ENCODE measurements at places on chromosomes 12 and 14. TPM values are rescaled to one million over a fixed set of nuclear protein-coding genes. Genes with fewer than 3 reads are reported as not detected.

DNA sequence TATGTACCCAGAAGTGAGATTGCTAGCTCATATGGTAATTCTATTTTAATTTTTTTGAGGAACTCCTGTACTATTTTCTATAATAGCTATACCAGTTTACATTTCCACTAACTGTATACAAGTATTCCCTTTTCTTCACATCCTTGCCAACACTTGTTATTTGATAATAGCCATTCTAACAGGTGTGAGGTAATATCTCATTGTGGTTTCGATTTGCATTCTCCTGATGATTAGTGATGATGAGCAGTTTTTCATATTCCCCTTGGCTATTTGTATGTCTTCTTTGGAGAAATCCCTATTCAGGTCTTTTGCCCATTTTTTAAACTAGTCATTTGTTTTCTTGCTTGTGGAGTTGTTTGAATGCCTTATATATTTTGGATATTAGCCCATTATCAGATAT lies 121.3 kb downstream of the BBS10 start:
- DNase-seq = no peak

GRCh38 chr12:5783289-5783920 lies 161.7 kb downstream of the ANO2 start:
- no peak for DNase-seq

PKP2 gene
- 1.9 TPM for total RNA-seq

- DNase-seq = no peak
These were observed 771.2 kb downstream of the FSCB start for GRCh38 chr14:43735932-43736331.

DNA sequence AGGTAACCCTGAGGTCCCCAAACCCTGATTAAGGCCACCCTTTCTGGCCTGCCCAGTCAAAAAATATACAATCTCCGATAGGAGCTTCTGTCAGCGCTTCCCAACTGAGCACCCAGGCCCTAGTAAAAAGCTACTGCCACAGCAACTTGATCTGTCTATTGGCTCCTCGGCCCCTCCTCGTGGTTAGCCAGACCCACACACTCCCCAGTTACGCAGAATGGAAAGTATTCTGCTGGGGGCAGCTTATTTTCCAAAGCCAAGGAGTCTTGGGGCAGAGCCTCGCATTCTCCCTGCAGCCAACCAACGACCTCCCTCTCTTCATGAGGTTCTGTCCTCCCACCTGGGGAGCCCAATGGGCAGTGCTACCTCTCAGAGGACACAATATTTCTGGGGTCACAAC lies 32.1 kb downstream of the FMNL3 start:
- no peak for DNase-seq

DNA sequence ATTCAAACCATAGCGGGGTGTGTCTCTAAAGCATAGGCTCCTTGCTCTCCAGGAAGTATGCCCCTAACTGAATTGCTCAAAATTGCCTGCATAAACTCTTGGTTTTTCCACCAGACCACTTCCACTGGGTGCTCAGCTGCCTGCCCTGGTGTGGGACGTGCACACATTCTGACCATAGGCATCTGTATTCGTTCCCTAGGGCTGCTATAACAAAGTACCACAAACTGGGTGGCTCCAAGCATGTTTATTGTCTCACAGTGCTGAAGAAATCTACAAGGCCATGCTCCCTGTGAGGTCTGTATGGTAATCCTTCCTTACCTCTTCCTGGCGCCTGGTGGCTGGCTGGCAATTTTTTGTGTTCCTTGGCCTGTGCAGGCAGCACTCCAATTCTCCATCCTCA lies 16.4 kb upstream of the GALNT6 start:
- DNase-seq = no peak

DNA sequence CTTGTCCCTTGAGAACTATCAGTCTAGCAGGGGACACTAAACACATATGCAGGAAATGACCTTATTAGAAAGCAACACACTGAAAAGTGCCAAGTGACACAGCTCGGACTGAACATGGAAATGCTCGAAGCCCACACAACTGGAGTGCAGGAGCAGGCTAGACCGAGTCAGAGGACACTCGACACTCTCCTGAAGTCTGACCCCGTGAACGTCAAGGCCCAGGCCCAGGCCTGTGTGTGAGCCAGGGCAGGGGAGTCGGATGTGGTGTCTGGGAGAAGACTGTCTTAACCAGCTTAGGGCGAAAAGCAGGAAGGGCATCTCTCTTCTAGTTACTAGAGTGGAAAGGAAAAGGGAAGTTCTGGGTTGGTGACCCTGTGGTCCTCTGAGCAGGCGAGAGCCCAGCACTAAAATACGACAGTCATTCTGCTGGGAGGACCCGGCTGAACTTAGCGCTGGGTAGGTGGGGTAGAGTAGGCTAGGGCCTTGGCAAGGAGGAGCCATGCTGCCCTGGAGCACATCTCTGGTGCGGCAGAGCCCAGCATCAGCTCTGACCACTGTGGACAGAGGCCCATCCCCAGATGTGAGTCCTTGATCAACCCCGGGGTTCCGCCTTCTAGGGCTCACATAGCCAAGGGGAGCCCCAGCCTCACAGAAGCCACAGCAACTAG lies 93.0 kb downstream of the NTF3 start:
- no peak for DNase-seq
